Kidney epithelial cell (primary cell): ENCODE measurements at places on chromosomes 5 and 9.

GRCh38 chr5:65184780-65185179 is 296.9 kb downstream of the ADAMTS6 start:
- no peak for DNase-seq

GRCh38 chr5:10662661-10663488 is 98.2 kb downstream of the DAP start:
- DNase-seq: no peak

DNA sequence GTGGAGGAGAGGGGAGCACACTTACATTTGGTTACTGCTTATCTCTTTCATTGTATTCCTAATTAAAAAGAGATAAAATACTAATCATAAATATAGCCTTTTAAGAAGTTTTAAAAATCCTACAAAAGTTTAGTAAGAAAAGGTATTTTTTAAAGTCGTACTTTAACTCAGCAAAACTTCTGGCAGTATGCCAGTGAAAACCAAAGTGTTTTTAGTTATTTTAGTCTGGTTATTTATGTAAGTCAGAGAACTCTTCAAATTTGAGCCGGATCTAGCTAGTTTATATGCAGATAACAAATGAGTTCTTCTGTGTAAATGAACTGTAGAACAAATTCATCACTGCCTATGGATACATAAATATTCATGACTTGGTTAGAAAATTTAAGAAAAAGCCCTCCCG is 36.5 kb upstream of the ANKDD1B start:
- no peak for DNase-seq

DNA sequence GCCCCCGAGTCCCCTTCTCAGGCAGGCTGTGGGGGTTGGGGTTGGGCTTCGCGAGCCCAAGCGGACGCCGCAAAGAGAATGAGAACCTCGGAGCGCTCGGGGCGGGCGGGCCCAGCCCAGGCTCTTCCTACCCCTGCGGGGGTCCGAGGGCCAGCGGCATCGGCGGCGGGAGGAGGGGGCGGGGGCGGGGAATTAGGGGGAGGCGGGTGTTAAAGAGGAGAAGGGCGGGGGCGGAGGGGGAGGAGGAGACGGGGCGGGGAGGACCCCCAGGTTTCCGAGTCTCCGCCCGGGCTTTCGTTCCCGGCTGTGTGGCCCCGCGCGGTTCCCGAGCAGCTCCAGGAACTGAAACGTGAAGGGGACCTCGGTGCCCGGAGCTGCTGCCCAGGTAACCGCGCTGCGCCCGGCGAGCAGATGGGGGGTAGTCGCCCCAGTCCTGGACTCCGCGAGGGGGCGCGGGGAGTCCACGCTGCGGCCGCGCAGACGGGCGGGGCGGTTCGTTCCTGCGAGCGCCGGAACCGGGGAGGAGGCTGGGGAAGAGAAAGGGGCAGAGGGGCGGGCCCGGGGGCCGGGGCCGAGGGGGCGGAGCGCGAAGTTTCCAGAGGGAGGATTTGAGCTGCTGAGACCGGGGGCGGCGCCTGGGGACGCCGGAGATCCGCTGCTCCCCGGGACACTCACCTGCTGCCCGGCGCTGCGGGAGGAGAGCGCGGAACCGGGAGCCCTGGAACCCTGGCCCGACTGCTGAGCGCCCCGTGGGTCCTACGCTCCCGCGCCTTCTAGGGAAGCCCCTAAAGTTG is 38.4 kb upstream of the PLEKHG4B start:
- no peak for DNase-seq

DNA sequence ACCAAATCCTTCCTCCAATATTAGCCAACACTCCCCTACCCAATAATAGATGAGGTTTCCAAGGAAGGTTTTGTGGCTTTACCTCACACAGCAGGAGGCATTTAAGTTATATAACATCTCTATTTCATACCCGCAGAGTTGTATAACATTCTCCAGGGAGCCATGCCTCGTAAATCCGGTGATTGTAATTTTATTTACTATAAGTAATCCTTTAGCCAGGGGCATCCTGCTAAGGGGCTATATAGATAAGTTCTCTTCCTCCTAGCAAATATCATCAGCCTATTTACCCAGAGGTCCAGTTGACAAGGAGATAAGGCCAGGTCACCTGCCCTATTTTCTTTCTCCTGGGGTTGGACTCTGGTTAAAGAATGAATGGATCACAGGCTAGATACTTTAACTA is 2051.0 kb downstream of the EFNA5 start:
- no peak for DNase-seq

DNA sequence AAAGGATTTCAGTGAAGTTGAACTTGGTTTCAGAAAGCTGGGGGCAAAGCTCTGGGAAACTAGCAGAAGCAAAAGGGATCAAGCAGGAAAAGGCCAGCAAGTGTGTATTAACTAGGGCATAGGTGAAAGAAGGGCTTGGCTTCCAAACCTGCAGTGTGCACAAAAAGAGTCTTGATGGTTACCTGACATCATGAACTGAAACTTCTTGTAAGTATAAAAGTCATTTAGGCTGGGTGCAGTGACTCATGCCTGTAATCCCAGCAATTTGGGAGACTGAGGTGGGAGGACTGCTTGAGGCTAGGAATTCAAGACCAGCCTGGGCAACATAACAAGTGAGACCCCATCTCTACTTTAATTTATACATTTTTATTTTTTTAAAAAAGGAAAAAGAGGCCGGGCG is 216.4 kb downstream of the EPB41L4A start:
- DNase-seq: no peak

GRCh38 chr5:160266044-160266443 is 36.7 kb downstream of the FABP6 start:
- no peak for DNase-seq

GRCh38 chr9:130915096-130915447 is 18.5 kb upstream of the QRFP start:
- DNase-seq: no peak

- DNase-seq: peak; percentile 45
Measured at GRCh38 chr9:38437193-38437823, 13.1 kb upstream of the IGFBPL1 start.

DNA sequence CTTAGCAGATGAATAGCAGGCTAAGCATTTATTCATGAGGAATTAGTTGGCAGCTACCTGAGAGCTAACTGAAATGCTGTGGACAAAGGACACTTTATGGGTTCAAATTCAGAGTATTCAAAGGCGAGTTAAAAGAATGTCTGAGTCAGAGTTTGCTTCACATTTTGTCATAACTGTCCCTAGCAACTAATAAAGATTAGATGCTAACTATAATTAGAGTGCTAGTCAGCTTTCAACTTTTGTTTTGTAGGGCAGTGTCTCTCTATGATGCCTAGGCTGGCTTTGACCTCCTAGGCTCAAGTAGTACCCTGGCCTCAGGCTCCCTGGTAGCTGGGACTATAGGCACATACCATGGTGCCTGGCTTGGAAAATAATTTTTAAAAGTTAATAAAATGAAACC is 4.6 kb downstream of the SMC5 start:
- no peak for DNase-seq

DNA sequence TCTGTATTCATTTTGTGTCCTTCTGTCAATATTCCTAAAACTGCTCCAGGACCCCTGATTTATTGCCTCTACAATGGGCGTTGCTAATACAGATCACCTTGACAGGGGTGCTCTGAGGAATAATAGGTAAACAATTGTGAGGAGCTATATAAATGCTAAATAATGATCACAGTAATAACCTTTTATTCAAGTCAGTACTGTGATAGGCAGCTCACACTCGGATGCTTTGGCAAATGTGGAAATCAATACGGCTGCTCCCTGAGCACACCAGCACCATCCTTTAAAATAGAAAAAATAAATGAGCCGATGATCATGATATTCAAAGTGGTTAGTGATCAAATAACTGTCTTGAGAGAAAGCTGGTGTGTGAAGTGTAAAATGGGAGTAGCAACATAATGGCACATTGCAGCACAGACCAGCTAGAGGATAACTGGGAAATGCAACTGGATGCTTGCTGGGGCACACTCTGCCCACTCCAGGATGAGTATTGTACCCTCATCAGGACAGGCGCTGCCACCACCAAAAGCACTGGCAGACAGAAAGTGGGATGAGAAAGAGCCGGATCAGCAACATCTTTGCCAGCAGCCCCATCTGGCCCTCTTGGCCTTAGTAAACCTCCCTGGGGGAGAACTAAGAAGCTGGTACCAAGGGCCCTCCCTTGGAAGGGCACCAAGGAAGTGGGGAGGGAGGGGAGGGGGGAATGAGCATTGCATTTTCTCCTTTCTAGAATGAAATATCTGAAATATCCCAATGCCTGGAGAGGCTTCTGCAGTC is 69.4 kb upstream of the SPATA31D4 start:
- no peak for DNase-seq

- no peak for DNase-seq
Measured at GRCh38 chr5:91266184-91266705, 116.9 kb downstream of the ARRDC3 start.

- no peak for DNase-seq
Measured at GRCh38 chr5:173474881-173475287, 141.6 kb downstream of the BOD1 start.

DNA sequence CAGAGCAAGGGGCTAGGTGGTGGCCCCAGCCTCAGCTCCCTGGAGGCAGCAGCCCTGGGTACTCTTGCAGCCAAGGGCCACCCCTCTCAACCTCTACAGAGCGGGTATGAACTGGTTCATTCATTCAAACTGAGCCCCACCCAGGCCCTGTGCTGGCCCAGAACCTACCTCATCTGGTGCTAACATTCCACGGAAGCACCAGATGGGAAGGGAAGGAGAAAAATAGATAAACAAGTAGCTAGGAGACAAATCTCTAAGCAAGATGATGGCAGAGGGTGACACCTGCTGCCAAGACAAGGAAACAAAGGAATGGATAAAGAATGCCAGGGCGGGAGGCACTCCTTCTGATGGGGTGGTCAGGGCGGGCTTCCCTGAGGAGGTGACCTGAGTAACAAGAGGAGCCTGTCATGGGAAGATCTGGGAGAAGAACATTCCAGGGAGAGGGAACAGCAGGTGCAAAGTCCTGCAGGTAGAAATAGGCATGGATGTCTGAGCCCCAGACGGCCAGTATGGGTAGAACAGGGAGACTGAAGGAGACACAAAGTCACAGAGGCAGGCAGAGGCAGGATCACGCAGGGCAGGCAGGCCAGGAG is 6.1 kb downstream of the ST6GALNAC4 start:
- DNase-seq: no peak

- no peak for DNase-seq
Measured at GRCh38 chr9:92140074-92140753, 25.0 kb upstream of the SPTLC1 start.

DNA sequence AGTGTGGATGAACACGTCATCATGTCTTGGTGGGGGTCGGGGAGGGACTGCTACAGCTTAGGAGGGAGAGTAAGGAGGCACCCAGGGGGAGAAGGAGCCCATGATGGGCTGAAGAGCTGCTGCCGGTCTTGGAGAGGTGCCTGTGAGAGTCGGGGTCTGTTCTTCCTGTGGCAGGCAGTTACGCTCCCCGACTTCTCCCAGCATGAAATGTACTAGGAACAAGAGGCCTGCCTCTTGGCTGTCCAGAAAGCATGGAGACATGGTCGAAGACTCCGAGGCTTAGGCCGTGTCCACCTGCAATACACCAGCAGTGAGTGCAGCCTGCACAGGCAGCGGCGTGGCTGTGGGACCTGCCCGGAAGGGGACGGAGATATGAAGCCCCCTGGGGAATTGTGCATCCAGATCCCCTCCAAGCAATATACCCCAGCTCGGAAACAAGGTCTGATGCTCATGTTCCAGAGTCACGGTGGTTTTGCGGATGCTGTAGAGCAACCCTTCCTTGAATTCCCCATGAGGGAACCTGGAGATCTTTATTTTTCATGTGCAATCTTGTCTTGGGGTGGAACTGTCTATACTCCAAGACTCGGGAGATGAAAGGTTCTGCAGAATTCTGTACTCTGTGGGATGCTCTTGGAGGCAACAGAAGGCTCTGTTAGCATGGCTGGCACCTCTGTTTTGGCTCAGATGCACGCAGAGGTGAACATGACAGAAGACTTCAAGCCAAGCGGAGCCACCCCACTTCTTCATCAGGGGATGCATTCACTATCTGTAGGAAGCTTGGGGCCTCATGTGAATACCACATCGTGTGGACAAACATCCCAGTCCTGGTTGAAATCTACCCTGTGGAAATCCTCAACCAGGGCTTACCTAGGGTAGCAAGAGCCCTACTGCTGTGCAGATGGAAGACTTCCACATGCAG is 374.9 kb upstream of the IRX4 start:
- DNase-seq: no peak

GRCh38 chr5:121164632-121165031 is 687.0 kb upstream of the FTMT start:
- DNase-seq: no peak

DNA sequence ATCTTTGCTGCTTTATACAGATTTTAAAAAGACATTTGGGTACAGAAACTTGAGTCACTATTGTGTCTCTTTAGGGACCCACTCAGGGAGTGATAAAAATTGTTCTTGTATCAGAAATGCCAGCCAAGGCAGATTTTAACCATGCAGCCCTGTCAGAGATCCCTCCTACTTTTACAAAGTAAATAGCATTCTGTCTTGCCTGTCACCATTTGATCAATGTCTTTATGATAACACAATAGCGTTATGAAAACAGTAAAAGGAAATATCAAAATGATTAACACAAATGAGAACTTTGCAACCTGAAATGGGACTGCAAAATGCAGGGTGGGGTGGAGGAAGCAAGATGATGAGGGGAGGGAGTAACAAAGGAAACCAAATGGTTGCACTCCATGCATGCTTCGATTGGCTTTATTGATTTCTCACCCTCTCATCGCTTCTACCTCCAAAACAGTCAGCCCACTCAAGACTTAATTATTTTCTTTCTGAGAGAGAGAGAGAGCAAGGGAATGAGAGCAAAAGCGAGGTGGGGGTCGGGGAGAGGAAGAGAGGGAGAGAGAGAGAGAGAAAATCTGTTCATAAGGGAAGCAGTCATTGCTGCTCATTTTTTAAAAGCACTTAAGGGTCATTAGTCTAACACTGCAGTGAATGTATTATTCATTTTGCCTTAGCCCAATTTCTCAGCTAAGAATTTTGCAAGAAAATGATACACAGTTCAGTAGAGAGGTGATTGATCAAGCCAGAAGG is 576.5 kb downstream of the CSNK1G3 start:
- no peak for DNase-seq

GRCh38 chr5:128091579-128091978 is 8.0 kb downstream of the SLC12A2 start:
- DNase-seq: no peak

DNA sequence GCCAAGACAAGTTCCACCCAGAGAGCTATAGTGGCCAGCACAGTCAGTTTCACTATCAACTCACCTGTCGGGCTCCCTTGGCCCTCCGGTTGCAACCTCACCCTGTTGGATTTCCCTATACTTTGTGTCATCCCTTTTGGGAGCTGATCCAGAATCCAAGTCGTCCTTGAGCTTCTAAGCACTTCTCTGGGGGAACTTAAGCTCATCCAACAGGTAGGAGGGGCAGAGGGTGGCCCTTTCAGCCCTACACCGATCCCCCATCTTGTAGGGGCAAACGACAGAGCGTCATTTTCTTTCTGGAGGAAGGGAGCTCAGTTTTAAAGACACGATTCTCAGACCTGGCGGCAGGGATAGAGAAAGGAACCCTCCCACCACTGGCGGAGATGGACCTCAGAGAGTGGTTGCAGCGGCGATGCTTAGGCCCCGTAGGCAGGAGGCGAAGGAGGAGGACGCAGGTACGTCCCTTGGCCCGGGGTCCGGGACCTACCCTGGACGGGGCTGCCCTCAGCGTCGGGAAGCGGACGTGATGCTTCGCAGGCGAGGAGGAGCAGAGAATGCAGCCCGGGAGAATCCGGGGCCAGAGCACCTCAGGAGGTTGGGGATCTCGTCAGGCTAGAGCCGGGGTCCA is 519 bp downstream of the ZER1 start:
- DNase-seq: no peak

- DNase-seq: no peak
Measured at GRCh38 chr5:135472141-135472540, 20.0 kb upstream of the TIFAB start.
